CD4-positive, alpha-beta T cell treated with Interleukin-4 for 1 hour (primary cell): ENCODE measurements at places on chromosomes 4 and X.

DNA sequence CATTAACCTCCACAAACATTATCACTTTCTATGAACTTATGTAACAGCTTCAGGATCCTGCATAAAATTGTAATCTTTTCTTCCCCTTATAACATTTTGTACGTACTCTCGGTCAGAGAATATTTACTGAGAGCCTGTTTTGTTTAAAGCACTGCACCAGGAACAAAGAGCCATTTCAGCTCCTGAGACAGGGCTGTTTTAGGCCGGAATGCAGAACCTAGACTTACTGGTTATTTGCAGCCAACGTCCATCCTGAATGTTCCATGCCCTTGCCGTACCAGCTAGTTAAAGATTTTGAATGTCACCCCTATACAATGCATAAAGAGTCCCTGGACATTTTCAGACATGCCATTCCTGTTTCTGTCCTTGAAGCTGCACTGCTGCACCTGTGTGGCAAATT is 248.8 kb downstream of the PCDH7 start:
- no peak for DNase-seq

- no peak for DNase-seq
These were observed 45.8 kb downstream of the ANXA10 start for GRCh38 chr4:168138143-168138542.

DNA sequence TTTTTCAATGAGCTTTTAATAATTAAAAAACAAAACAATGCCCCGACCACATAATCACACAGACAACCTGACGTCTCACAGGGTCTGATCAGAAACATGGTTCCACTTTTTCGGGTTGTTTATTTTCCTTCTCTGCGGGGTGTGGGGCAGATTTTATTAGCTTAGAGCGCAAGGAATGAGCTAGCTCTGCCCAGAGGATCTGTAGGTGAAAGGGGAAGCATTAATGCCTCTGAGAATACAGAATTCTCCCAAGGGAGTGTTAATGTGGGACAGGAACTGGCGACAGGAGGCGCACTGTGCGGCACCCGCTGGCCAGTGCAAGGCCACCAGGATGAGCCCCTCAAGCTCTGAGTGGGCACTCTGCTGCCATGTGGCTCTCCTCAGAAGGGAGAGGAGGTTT is 181.5 kb downstream of the TSPAN5 start:
- DNase-seq: no peak

DNA sequence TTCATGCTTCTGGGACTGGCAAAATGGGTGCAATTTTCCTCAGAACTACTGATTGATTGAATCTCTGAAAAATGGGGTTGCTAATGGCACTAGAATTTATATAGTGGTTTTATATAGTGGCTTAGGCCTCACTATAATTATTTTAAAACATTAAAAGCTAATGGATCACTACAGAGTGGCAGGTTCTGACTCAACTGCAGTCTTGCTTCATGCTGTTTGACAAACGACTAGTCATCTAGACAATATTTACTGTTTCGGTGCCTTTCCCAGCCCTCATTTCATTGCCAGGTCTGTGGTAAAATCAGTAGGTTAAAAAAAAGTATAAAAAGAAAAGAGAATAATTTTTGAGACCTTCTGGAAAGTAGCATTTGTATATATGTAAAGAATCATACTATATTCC is 352.8 kb upstream of the ATOH1 start:
- no peak for DNase-seq

DNA sequence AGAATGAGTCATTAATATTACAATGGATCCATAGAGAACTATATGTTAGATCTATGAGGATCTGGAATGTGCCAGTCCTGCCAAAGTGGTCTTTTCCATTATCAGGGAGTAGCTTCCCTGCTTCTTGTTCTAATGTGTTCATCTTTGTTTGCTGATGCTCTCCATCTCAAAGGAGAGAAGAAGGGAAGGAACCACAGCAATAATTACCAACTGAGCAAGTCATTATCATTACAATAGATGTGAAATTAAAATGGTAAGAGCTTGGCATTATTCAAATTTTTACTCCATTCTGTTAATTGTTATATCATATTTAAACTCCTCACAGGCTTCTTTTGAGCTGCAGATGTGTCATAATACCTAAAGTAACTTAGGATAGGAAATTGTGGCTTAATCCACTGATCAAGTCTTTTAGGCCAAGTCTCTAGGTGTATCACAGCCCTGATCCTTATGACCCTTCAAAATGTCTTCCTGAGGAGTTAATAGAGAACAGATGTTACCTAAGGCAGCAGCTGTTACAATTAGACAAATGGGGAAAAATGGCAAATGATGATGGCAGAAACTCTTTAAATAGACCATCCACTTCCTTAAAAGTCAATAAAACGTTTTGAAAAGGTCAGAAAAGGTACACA is 1492.7 kb upstream of the IGFBP7 start:
- no peak for DNase-seq

DNA sequence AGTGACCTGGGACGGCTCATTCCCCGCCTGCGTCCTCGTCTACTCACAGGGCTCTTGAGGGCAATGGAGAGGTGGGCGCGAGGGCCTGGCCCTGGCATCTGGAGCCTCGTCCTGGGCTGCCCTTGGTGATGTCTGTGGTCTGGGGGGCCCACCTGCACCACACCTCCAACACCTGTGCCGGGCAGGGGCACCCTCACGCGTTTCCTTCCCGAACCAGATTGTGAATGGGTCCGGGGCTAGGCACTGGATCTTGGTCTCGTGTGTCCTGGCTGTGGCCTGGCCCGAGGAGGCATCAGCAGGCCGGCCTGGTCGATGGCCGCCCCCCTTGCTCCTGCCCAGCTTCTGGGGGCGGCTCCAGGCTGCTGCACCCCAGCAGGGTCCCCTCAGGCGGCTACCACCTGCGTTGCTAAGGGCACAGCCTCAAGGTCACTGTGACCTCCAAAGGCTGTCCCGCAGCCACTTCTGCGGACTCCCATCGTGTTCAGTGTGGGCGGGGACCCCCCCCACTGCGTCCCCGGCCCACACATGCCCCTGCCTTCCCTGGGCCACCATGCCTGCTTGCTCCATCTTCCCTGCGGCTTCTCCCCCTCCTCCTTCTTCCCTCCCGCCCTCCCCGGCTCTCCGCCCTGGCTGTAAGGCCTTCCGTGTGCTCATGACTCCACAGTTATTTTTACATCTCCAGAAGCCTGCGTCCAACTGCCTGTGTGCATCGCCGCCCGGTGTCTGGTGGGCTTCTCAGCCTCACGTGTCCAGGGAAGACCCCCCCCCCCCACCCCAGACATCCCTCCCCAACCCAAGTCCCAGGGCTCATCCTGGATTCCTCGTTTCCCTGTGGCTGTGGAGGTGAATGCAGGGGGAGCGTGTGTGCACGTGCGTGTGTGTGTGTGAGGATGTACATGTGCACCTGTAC is 3.8 kb downstream of the DOK7 start:
- no peak for DNase-seq

- no peak for DNase-seq
These were observed 183.9 kb upstream of the PCDH7 start for GRCh38 chr4:30536231-30536630.

DNA sequence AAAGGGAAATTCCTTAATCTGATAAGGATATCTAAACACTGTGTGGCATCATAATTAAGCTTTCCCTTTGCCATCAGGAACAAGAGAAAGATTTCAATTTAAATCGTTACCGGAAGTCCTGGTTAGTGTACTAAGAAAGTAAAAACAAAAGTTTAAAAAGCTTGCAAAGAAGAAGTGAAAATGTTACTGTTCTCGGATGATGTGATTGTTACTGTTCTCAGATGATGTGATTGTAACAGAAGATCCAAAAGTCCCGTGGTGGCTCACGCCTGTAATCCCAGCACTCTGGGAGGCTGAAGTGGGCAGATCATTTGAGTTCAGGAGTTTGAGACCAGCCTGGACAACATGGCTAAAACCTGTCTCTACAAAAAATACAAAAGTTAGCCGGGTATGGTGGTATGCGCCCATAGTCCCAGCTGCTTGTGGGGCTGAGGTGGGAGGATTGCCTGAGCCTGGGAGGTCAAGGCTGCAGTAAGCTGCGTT is 62.5 kb downstream of the RGS12 start:
- no peak for DNase-seq

DNA sequence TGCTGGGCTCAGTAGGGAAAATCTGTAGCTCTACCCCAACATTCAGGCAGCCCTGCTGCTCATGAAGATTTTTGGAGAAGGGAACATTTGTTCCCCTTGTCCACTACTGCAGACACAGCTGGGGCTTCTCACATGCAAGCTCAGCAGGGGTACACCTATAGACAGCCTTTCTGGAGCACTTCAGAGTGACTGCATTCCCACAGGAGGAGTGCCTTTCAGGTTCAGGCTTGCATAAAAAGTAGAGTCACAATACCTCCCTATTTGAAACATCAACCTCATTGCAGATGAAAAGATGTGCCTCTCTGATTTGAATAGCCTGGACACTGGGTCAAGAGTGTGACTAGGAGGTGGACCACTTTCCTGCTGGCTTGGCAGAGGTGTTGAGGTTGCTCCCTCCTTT is 53.3 kb upstream of the NAP1L2 start:
- DNase-seq: no peak

DNA sequence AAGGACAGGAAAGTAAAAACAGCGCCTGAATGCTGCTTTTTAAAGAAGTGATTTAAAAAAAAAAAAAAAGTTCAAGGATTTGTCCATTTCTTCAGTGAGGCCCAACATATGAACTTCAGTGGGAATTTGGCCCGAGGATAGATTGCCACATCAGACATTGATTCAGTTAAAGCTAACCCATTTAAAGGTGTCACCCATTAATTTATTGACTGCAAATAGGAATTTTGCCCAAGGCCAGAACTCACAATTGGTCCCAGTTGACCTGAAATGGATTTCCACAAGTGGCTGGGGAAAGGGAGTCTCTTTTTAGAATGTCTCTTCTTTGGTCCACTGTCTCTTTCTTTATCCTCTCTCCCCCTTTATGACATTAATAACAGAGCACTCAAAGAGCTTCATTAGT is 86.5 kb upstream of the RPL34 start:
- DNase-seq: no peak

GRCh38 chr4:153131596-153131995 is 72.6 kb upstream of the TRIM2 start:
- DNase-seq: no peak

- no peak for DNase-seq
These were observed 61.0 kb downstream of the FHIP1A start for GRCh38 chr4:151469970-151470369.

DNA sequence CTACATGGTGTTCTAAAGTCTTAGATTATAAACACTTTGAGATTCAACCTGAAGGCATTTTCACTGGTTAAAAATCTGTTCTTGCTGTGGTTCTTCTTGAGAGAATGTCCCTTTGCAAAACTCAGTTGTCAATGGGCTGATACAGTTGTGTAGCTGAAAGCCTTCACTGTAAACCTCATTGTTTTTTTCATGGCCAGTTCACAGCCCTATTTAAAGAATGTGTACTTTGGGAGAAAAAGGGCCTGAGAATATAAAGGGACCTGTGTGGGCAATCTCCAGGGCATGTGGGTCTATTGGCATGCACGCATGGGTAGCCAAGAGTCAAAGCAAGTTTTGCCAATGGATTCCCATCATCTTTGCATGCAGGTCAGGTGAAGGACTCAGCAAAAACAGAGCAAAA is 7.8 kb upstream of the MAP7D3 start:
- DNase-seq: no peak

- no peak for DNase-seq
These were observed 644.2 kb downstream of the ZNF674 start for GRCh38 chrX:45900766-45901615.

GRCh38 chr4:7653510-7654369 is 219.0 kb upstream of the PSAPL1 start:
- DNase-seq: peak; percentile 29

- DNase-seq: no peak
These were observed 217.0 kb downstream of the BMPR1B start for GRCh38 chr4:94974773-94975172.

- no peak for DNase-seq
These were observed 11.3 kb upstream of the APLN start for GRCh38 chrX:129665916-129666644.

GRCh38 chrX:71550578-71550977 is 17.7 kb downstream of the OGT start:
- DNase-seq: no peak

- peak; percentile 12 for DNase-seq
These were observed at the start of gene NMU for GRCh38 chr4:55635741-55636655. NMU (minus strand) TSS chr4:55636298; CDS start chr4:55636192, 106 bp downstream.

DNA sequence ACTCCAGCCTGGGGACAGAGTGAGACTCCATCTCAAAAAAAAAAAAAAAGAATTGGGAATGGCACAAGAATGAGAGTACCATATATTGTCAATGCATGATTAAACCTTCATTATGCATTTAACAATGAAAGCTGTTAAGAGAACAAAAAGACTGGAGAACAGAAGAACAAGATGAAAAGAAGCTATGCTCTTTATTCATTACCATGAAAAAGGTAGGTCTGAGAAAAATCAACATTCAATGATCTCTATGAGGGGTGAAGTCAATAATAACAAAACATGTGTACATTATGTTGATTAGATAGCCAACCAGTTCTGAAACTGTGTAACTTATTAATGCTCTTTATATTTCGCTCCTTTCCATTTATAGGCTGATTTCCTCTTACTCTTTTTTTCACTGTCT is 100.9 kb downstream of the BRWD3 start:
- no peak for DNase-seq

GRCh38 chrX:68249401-68249831 is 183.9 kb downstream of the OPHN1 start:
- no peak for DNase-seq

- DNase-seq: peak; percentile 39
These were observed 756.1 kb downstream of the SH3BGRL start for GRCh38 chrX:81957900-81958545.

- no peak for DNase-seq
These were observed 85.4 kb downstream of the REPS2 start for GRCh38 chrX:17031827-17032226.

- DNase-seq: no peak
These were observed 57.1 kb upstream of the EFHC2 start for GRCh38 chrX:44400588-44400987.

DNA sequence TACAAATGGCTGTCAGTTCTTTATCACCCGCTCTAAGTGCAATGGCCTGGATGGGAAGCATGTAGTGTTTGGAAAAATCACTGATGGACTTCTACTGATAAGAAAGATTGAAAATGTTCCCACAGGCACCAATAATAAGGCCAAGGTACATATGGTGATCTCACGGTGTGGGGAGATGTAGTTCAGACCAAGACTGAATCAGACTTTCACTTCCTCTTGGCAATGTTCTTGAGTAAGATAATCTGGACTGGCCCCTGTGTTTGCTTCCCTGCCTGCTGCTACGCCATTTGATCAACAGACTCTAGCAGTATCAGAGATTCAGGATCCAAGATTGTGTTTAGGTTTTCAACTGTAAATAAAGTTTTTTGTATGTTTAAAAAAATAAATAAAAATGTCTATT is 682.2 kb upstream of the AMOT start:
- no peak for DNase-seq
